ENCODE measurements at places on chromosomes 1 and 21.

DNA sequence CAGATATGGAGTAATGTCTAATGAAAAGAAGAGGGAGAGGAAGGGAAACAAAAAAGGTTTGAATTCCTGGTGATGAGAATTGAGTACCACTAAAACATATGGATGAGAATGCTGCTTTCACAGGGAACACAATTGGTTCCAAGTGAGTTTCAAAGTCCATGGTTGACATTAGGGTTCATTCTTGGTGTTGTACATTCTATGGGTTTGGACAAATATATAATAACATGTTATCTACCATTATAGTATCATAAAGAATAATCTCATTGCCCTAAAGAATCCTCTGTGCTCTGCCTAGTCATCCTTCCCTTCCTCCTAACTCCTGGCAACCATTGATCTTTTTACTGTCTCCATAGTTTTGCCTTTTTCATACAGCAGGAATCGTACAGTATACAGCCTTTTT, 20.1 kb downstream of the TMCO1 start:
- DNase-seq, result no peak

DNA sequence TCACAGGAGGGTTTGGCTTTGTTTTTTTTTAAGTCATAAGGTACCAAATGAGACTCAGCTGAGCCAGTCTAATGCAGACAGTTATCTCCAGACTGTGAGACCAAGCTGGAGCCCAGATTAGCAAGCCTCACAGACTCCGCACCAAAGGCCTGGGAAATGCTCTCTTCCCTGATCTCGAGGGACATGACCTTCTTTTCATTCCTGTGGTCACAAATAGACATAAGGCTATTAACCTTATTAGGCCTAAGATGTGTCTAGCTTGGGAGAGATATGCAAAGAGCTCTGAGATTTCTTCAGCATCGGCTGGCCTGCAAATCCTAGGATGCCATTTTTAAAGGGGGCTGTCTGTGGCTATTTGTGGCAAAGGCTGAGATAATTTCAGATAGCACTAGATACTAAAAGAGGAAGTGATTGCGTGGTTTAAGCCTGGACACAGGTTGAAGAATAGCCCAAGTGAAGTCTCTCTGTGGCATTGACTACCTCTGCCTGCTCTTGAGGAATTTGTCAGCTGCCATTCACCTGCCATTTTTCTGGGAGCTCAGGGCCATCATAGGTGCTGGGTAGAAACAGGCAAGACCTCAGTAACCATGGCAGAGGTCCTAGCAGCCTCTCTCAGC, 301.3 kb downstream of the SIPA1L2 start:
- DNase-seq, result no peak

- DNase-seq, result no peak
Measured at GRCh38 chr1:226405411-226405988, 2.4 kb downstream of the PARP1 start.

- DNase-seq, result no peak
Measured at GRCh38 chr1:171480035-171480434, 5.3 kb upstream of the PRRC2C start.

- DNase-seq, result peak; percentile 78
Measured at GRCh38 chr1:923131-923990, at the start of gene SAMD11. SAMD11 (plus strand) TSS chr1:923923; CDS start chr1:924432, 509 bp downstream.
